ENCODE measurements at places on chromosomes 6 and 20. TPM values are rescaled to one million over a fixed set of nuclear protein-coding genes. Genes with fewer than 3 reads are reported as not detected.

DNA sequence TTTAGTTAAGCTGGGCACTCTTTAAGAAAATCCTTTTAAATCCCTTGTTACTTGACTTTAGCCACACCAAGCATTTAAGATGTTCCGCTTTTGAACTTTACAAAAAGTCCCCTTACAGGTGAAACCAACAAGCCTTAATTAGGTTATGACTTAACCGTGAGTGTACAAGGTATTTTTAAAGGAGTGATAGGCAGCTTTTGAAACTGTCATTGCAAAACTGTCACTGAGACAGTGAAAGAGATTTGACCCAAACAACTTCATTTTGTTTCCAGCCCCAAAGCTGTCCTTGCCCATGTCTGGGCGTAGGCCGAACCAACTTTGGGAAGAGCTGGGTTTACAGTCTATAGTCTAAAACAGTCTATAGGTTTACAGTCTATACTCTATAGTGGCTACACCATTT is 305.4 kb downstream of the FARS2 start:
- H3K27ac ChIP-seq = no peak overlapping the region
- no peaks in the 10 kb centered on the region for H3K36me3 ChIP-seq
- H3K4me3 ChIP-seq = no peak overlapping the region

DNA sequence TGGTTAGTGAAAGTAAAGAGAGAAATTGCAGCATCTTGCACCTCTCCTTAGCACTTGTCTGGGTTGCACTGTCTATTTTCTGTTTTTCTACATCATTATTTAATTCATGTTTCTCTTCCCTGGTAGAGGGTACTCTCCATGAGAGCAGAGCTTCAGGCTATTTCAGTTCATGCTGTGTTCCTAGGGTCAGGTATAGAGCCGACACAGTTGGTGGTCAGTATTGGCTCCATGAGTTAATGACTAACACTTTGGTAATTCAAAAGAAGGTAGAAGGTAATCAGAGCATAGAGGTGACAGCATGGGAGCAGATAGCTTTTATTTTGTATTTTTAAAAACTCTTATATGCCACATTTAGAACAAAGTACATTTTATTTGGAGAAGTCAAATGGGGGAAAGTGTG is 42.7 kb downstream of the RIMS1 start:
- H3K4me3 ChIP-seq = no peak overlapping the region
- DNase-seq = no peak
- no peak overlapping the region for H3K27ac ChIP-seq
- no peaks in the 10 kb centered on the region for H3K4me1 ChIP-seq
- no peaks in the 10 kb centered on the region for H3K36me3 ChIP-seq

The PPP1R16B gene
- total RNA-seq = 3.6 TPM

The POM121L2 gene
- not detected for total RNA-seq

The CNBD2 gene
- 1.7 TPM for total RNA-seq

The MDFI gene
- 5.6 TPM for total RNA-seq

The BCL2L1 gene
- total RNA-seq = 71.3 TPM

The IRF4 gene
- total RNA-seq = 0.33 TPM
